COLO829 (cell line): ENCODE measurements at places on chromosomes 7 and 10.

- no peak for DNase-seq
Observed at GRCh38 chr7:151210087-151210854, at the start of gene H2BK1. H2BK1 (minus strand) TSS chr7:151210488; CDS start chr7:151210318, 170 bp downstream.

GRCh38 chr7:45165857-45166256 is 8.3 kb downstream of the RAMP3 start:
- DNase-seq, result no peak

DNA sequence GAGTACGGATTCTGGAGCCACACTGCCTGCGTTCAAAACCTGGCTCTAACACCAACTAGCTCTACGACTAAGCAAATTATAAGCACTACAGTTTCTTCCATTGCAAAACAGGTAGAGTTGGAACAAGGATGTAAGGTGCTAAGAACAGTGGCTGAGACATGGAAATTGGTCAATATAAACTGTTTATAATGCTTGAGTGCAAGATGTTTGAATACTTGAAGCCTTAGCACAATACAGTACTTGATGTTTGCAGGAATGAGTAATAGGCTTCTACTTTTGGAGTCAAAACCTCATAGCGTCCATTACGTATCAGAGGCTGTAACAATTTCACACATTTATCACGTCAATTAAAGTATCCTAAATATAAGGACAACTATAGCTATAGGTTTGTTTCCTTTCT is 6.9 kb downstream of the NT5C2 start:
- DNase-seq, result no peak

- no peak for DNase-seq
Observed at GRCh38 chr7:155751409-155751808, 60.9 kb downstream of the SHH start.

GRCh38 chr10:70433581-70434280 is 7.8 kb downstream of the NODAL start:
- no peak for DNase-seq

- no peak for DNase-seq
Observed at GRCh38 chr7:140364819-140365218, 33.5 kb downstream of the SLC37A3 start.

- DNase-seq, result no peak
Observed at GRCh38 chr10:32328499-32328898, 18.5 kb downstream of the EPC1 start.

GRCh38 chr7:46028246-46028645 is 107.2 kb upstream of the IGFBP3 start:
- DNase-seq, result no peak

DNA sequence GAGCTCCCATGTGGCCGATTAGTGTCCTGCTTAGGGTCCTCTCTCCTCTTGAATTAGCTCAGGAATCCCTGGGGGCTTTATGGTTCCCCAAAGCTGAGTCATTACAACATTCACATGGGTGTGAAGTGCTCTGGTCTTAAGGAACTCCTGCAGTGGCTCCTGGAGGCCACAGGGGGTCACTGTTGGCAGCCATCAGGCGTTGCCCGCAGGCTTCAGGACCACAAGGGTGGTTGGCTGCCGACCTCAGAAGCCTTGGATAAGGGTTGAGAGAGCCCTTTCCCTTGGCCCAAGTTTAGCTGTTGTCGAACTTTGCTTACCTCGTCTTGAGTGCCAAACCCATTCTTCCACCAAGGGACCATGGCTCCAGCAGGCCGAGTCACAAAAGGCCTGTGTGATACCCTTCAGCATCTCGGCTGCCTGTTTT is 61.7 kb downstream of the SH2D4B start:
- DNase-seq, result peak; percentile 35

GRCh38 chr10:90658791-90659190 is 199.0 kb downstream of the HTR7 start:
- no peak for DNase-seq

DNA sequence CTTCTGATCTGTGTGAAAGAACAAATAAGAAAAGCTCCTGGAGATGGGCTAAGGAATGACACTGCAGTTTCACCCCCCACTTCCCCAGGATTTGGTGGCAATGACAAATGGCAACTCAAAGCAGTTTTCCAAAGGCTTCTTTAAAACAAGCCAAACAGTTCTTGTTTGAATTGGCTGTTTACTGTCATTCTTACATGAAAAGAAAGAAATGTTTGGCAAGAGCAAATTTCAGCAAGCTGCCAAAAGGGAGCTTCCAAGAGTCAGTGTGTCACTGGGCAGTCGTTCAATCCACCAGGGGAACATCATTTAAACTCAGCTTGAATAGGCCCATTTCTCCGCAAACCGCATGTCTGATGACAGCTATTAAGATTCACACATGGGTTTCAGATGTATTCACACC is 119.0 kb upstream of the RHOBTB1 start:
- DNase-seq, result no peak

DNA sequence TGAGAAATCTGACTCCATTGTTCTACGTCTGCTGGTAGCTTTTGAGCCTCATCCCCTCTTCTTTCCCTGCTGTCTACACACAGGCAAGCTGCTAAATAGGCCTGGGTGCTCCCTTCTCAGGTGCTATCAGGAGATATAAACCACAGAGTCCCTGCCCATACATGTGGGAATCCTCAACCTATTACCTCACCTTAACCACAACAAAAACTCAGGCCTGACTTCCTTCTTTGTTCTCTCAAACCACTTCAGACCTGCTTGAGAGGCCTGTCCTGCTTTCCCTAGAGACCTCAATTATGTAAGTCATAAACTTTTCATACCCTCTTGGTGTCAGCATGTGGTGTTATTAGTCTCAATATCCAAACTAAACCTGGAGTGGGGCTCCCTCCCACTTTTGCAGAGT is 75.0 kb upstream of the MAGI2 start:
- no peak for DNase-seq

DNA sequence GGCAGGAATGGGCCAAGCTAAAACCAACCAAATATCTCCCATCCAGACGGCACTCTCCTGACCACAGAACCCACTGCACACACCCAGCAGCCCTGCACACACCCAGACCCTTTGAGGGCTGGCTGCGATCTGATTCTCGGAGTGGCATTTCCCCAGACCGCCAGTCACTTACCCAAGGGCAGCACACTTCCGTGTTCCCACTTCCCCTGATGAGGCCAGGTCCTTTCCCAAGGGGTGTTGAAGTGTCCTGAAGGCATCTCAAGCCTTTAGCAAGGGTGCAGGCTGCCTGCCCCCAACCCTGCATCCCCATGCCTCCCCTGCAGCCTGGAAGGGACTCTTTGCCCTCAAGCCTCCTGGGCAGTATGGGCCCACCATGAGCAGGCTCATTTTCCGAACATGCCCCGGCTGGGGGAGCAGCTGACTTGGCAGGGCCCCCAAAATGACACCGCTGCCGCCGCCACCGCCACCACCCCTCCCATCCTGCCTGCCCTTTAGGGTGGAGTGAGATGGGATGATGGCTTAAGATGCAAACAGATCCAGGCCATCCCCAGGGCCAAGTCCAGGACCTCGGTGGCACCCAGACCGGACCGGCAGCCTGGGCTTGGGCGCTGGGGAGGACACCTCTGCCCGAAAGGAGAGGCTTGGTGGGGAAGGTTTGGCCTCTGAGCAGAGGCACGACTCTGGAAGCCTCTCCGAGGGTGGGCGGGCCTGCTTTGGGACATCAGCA is 159.8 kb downstream of the NRF1 start:
- DNase-seq, result no peak

DNA sequence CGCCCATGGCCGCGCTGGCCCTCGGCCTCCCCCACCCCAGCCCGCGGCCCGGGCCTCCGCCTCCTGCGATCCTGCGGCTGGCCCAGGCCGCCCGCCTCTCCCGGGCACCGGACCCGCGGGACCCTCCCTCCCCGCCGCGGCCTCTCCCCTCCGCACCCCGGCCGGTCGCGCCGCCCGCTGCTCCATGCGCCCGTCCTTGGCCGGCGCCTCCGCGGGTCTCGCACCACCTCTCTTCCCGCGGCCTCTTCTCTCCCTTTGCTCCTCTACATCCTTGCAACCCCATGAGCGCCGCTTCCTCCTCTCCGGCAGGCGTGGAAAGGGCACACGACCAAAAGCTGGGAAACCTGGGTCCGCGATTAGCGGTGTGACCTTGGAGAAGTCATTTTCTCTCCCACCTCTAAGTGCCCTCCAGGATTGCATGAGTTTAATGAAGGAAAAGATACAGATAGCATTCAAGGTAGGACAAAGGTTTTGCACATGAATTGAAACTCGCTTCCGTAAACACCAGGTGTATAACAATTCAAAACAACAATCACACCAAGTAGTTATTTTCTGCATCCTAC is 448 bp upstream of the SRPK2 start:
- peak; percentile 66 for DNase-seq

- no peak for DNase-seq
Observed at GRCh38 chr10:79424221-79425073, 21.0 kb downstream of the ZCCHC24 start.

- peak; percentile 86 for DNase-seq
Observed at GRCh38 chr7:100965723-100966541, 3.4 kb upstream of the MUC12 start.

GRCh38 chr10:87838650-87839049 is 20.6 kb upstream of the ATAD1 start:
- no peak for DNase-seq

GRCh38 chr10:79098596-79099015 is 29.8 kb downstream of the ZMIZ1 start:
- no peak for DNase-seq

- no peak for DNase-seq
Observed at GRCh38 chr7:135552148-135552547, 5.6 kb upstream of the NUP205 start.

DNA sequence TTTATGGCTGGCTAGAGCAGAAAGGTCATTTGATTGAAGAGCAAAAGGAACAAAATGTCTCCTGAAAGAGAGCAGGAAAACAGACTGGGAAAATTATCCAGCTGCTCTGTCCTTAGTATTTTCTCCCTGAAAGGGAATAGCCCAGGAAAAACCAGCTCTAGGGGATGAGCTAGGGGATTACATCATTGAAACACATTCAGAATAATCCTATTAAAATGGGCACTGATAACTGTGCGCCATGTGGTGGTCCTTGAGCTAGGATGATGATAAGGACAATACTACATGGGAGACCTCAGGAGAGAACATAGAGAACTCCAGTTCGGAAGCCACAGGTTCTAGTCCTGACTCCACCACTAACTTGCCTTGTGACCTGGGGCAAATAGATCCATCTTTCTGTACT is 873.8 kb downstream of the TYW1 start:
- DNase-seq, result no peak

DNA sequence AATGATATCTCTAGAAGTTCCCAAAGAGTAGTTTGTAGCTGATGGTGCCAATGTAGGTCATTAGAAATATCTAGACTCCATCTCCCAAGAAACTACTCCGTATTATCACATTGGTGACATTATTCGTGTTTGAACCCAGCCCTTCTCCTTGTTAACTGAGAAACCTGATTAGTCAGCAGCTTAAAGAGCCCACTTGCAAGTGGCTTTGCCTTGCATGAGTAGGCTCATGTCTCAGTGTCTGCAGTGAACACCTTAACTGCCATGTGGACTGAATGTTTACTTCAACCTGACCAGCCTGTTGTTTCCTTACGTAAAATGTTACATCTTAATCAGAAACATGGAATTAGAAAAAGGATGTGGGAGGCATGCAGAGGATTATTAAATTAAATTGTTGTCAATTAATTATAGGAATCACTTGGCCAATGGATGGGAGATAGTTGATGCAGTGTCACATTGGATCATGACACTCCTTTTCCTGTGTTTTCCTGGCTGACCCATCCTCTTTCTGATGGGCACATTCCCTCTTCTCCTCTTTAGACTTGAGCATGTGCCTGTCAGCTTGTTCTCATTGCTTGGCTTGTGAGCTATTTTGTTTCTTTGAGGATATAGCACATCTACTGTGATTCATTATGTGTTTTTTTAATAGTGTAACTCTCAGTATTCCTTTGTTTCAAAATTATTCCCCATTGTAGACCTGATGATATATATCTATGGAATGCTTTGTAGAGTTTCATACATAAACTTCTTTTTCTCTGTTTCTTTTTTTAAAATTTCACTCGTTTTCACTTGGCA is 18.0 kb downstream of the STARD3NL start:
- peak; percentile 32 for DNase-seq

- no peak for DNase-seq
Observed at GRCh38 chr10:87862679-87863052, 667 bp downstream of the KLLN start.

GRCh38 chr10:71390461-71390835 is 6.3 kb upstream of the CDH23 start:
- no peak for DNase-seq

GRCh38 chr10:48496831-48497779 is 107.8 kb downstream of the ARHGAP22 start:
- no peak for DNase-seq

GRCh38 chr7:25028370-25029021 is 48.5 kb upstream of the OSBPL3 start:
- peak; percentile 68 for DNase-seq
